ENCODE measurements at places on chromosomes 2 and 18.

- DNase-seq = no peak
These were observed 114.8 kb upstream of the ALKAL2 start for GRCh38 chr2:402721-403120.

- no peak for DNase-seq
These were observed 65.5 kb downstream of the ZNF516 start for GRCh38 chr18:76429262-76430126.

DNA sequence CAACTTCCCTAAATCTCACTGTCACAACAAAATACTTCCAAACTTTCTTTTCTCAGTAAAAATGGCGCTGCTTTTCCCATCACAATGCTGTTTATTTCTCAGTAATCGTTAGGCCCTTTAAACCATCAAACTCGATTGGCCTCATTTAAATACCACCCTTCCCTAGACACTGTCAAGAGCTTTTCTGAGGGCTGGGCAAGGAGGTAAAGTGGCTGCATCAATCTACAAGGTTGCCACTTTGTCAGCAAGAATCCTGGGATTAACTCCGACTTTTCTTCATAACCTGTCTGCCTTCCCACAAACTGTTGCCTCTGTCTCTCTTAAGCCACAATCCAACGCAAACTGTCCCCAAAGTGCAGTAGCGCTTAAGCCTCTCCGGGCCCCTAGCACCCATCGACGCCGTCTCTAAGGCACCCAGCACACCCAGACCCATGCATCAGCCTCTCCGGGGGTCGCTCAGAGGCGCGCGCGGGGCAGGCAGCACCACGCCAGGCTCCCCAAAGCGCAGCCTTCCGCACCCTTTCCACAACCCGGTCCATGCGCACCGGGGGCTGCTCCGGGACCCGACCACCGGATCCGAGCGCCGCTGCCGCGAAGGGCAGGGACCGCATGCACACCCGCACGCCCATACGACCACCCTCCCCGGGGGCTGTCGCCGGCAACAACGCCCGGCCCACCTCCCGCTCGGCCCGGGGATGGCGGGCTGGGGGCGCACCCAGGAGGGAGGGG is 683 bp downstream of the MBOAT2 start:
- no peak for DNase-seq

GRCh38 chr18:80181642-80182461 is 65.5 kb downstream of the PARD6G start:
- DNase-seq = no peak

- no peak for DNase-seq
These were observed 114.3 kb downstream of the C1D start for GRCh38 chr2:67948506-67948905.

- DNase-seq = no peak
These were observed 68.7 kb upstream of the HPCAL1 start for GRCh38 chr2:10234013-10234306.

DNA sequence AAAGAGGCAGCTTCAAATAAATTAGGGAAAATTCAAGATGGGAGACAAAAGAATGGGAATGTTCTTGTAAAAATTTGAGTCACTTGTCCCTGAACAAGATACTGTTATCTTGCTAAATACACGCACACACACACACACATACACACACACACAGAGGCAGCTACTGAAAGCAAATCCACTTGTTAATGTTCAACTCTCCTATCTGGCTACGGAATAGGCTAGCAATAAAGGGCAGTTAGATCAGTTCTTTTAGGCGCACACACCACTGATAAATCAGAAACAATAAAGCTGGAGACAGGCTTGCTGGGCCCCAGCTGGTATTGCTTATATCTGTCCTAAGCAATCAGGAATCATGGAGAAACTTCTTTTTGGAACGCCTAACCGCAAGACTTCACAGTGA is 461.6 kb downstream of the BCL11A start:
- DNase-seq = no peak

DNA sequence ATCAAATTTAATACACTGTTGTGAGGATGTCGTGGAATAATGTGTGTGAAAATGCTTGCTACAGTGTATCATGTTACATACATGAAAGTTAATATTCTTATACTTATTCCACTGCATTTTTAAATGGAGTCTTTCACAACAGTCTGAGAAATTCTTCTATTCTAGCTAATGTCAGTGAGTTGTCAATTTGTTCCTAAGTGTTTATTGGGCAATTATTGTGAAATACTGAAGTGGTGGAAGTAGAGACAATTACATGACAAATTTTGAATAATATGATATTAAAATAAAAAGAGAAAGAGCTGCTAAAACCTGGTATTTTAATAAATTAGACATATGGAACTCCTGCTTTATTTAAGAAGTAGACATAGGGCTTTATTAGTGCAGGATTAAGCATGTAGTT is 176.1 kb downstream of the PTPRM start:
- no peak for DNase-seq
